ENCODE measurements at places on chromosomes 2 and 18.

- no peak for DNase-seq
These were observed 680.0 kb downstream of the EPHA4 start for GRCh38 chr2:220892018-220892634.

DNA sequence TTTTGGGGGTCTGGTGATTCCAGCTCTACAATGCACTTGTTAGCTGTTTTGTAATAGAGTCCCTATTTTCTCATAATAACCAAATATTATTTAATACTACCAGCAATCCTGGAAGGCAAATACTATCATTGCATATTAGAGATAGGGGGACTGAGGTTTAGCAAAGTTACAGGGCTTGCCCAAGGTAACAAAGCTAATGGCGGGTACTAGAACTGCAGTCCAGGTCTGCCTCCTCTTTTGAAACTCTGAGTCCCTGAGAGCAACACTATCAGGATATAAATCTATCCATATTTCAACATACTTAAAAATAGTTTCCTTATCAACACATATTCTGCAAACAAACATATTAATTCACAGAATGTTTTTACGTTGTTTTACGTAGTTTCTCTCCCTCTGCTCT is 235.5 kb upstream of the ACVR2A start:
- DNase-seq = no peak

- no peak for DNase-seq
These were observed 32.9 kb upstream of the LYPD6B start for GRCh38 chr2:149005471-149006077.

- no peak for DNase-seq
These were observed 89.4 kb downstream of the TNS1 start for GRCh38 chr2:217913436-217913835.

- DNase-seq = no peak
These were observed 78.5 kb upstream of the SNTG2 start for GRCh38 chr2:871926-872680.

DNA sequence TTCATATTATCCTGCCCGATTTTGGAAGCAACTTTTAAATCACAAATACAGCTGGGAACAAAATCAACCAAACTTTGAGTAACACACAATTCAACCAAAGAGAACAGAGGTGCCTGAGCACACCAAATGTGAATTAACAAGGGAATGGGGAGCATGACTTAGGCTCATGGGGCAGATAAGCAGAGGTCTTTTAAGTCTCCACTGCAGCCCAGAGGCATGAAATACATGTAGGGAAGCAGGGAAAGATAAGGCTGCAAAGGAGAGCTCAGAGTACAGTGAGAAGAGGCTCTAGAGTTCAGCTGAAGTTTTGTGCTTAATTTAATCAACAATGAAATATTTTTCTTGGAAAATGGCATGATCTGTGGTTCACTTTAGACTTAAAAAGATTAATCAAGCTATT is 49.0 kb downstream of the CYTIP start:
- DNase-seq = no peak

GRCh38 chr2:64454386-64455332 is 697 bp downstream of the LGALSL start:
- DNase-seq = peak; percentile 84

- DNase-seq = no peak
These were observed 1.5 kb downstream of the POU3F3 start for GRCh38 chr2:104855221-104856085.

DNA sequence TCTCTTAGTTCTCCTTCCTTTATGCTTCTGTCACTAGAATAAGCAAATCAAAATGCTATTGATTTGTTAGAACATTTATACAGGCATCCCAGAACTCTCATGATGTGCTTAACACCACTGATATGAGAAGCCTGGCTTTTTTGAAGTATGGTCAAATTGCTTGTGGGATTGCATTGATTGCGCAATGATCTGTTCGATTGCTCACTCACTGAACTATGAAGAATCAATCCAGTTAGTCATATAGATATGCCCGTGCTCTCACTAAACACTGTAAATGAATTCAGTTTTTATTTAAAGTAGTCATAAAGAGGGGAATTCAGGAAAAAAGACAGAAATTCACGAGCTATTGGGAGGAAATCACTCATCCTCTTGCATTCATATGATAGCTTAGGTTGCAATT is 1237.8 kb downstream of the SUCLG1 start:
- no peak for DNase-seq

DNA sequence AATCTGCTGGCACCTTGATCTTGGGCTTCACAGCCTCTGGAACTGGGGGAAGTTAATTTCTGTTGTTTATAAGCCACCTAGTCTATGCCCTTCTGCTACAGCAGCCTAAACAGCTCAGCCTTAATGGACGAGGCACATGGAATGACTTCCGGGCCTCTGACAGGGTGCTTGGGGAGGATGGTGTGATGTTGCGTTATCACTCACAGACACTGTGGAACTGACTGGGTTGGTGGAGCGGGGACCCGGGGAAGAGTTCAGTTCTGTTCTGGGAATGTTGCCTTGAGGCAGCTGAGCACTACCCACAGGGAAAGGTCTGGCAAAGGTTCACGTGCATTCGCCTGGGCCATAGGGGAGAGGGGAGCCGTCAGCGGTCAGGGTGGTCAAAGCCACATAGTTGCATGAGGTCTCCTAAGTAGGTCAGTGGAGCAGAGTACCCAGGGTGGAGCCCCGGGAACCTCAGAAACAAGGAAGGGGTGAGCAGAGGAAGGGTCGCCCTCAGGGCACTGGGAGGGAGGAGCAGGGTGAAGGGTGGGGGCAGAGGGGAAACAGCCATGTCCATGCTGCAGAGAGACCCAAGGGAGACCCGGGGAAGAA is 36.2 kb downstream of the LRRFIP1 start:
- no peak for DNase-seq

GRCh38 chr18:76498064-76498463 is 3.0 kb upstream of the ZNF516 start:
- DNase-seq = peak; percentile 93

GRCh38 chr2:108278631-108279030 is 10.1 kb upstream of the SULT1C2 start:
- DNase-seq = no peak

GRCh38 chr2:45554742-45555140 is 56.3 kb downstream of the SRBD1 start:
- no peak for DNase-seq

DNA sequence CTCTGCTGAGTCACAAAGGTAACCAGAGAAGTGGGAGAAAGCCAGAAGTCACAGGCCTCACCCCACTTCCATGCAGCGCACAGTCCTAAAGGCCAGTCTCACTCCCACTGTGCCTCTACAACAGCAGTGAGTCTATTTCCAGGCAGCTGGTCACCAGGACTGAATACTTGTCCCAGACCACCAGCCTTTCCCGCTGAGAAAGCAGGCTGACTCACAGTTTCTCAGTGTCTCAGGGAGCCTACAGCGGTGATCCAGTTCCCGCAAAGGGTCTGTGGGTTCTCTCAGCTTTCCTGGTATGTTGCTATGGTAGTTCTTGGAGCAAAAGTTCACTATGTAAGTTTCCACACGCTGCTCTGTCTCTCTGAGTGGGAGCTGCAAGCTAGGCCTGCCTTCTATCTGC is 622.5 kb downstream of the RNF144A start:
- DNase-seq = no peak

- DNase-seq = no peak
These were observed 40.6 kb downstream of the NAPG start for GRCh38 chr18:10566390-10566789.

GRCh38 chr2:178422097-178422496 is 28.9 kb downstream of the PRKRA start:
- no peak for DNase-seq

- DNase-seq = peak; percentile 51
These were observed 1.5 kb downstream of the MFSD6 start for GRCh38 chr2:190409616-190410015.

DNA sequence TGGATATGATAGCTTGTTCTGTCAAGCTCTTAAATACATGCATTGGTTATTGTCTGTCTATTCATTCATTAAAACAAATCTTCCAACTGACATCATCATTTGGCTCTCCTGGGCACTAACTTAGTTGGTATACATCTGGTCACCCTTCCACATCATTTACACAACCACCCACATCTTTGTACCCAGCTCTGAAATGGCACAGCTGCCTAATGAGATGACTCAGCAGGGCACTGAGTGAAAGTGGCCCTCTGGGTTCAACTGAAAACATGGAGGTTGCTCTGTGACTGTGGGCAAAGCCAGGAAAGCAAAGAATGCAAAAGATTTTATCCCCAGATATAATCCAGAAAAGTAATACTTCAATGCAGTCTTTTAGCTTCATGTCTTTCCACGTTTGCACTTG is 234.0 kb upstream of the MAP2 start:
- DNase-seq = no peak

- no peak for DNase-seq
These were observed 59.8 kb downstream of the ZNF532 start for GRCh38 chr18:58924473-58924872.

DNA sequence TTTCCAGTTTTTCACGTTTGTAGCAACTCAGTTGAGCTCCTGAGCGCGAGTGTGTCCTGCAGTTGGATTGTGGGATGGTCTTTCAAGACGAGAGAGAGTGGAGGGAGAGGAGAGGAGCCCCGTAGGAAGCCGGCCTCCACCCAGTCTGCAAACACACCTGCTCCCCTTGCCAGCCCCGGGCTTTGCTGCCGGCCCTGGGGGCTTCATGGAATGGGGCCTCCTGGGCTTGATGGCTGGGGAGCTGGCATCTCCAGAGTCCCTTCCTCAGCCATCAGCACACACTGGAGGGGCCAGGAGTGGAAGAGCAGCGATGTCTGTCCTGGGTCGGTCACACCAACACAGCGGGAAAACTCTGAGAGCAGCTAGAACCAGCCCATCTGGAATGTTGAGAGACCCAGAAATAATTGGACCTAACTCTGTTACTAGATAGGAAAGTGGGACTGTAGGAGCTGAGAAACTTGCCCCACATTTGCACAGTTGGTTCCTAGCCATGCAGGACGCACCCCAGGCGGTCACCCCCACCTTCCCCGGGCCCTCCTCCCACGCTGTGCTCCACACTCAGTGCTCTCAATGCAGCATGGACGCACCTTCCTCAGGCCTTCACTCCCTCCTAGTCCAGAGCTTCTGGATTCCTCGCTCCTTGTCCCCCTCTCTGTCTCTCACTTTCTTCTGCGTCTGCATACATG is 69.6 kb downstream of the PTGR3 start:
- DNase-seq = no peak

DNA sequence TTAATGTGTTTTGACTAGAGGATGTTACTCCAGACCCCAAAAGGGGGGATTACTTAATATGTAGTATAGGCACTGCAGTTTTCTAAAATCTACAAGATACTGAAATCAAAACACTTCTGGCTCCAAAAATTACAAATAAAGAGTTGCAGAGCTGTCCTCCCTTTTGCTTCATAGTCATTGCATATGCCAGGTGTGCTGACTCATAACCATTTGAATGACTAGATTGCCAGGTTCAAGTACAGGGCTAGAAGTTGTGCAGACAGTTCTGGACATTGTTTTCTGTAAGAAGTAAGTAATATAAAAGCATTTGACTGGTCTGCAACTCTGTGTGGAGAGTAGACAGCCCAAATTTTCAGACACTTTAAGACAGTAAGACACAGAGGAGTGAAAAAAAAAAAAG is 6.7 kb downstream of the CWC22 start:
- DNase-seq = no peak

DNA sequence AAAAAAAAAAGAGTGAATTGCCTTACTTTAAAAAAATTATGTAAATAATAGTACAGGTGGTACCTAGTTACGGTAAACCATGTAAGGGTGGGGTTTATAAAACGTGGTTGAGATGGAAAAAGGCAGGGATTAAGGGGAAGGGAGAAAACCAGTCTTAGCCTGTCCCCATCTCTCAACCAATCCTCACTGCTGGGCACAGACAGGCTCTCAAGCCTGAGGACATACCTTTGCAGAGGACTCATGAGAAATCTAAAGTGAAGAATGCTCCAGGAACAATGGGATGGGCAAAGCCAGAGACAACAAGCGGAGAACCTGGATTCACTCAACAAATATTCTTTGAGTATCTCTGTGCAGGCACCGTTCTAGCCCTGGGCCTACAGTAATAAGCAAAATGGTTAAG is 3.4 kb upstream of the IGFBP2 start:
- DNase-seq = no peak

- no peak for DNase-seq
These were observed 40.6 kb upstream of the MAP2 start for GRCh38 chr2:209383212-209383611.

DNA sequence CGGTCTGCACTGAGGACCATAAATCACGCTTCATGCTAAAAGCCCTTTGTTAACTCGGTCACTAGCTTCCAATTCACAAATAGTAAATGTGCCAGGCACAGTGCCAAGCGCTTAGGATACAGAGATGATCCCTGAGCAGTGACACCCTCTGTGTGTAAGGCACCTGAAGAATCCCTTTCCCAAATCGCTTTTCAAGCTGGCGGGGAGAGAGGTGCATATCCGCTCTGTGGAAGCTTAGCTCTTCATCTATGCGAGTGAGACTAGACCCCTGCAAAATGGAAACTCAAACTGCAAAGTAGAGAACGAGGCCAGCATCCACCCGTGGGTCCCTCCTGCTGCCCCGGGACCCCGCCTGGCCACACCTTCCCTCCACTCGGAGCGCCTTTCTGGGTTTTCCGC is 2.4 kb downstream of the PIEZO2 start:
- no peak for DNase-seq

GRCh38 chr2:163732727-163733126 is 3.1 kb downstream of the FIGN start:
- DNase-seq = no peak

DNA sequence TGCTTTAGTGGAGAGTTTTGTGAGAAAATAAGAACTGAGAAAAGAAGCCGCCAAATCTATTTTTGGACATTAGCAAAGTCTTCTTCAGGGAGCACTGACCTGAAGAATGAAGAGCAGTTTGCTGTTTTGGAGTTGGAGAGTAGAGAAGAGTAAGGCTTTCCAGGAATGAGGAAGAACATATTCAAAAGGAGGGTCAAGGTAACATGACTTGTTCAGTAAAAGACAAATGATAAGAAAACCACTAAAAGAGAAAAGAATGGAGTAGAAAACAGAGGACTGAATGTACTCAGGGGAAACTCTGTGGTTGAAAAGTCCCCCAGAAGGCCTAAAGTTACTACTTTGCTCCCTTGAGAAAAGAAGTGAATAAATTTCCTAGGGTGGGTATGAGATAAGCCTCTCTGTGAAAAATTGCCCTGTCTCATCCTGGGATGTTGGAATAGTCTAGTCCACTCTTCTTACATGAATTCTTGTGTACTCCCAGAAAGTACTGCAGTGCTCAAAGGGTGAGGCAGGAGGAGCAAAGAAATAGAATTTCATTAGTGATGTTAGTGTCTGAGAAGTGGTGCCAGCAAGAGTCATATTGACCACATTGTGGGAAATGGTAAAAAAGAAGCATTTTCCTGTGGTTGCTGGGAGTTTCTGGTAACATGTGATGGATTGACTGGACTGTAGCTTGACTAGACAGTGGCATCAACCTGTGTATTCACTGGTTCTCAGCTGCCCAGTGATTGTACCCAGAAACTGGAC is 27.8 kb downstream of the MBD5 start:
- no peak for DNase-seq

Data from Karpas-422 (cell line).